ENCODE measurements at places on chromosomes 7 and 10.

- no peak for DNase-seq
Measured at GRCh38 chr7:105768898-105769507, 107.4 kb downstream of the ATXN7L1 start.

GRCh38 chr7:104341546-104341945 is 13.1 kb downstream of the LHFPL3 start:
- DNase-seq: no peak

GRCh38 chr7:150665896-150666295 is 19.6 kb upstream of the GIMAP2 start:
- DNase-seq: no peak

DNA sequence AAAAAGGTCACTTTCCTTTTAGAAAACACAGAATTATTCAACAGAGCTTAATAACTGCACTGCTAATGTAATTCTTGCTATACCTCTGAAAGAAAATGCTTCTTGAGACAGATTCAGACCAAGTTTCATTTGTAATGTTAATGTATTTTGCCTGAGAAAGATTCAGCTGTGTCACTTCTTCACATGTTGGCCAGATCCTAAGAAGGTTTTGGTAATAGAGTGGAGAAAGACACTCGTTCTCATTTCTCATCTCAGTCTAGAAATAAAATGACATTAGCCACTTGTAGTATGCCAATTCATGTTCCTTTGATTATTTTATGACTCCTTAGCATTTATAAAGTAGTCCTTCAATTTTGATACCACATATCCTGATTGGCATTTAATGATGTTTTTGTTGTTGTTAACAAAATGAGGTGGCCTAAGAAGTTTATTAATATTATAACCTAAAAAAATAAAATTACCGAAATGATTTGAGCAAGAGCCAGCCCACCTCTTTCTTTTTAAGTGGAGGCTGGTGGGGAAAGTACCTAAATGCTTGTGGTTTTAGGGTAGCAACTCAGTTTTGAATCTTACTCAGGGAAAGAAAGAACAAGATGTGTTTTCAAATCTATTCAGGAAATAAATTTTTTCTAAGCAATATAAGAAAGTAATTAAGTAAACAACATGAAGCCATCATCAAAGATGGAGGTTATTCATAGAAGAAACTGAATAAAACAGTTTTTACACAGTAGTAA is 16.4 kb upstream of the ELAPOR2 start:
- no peak for DNase-seq

Data from left hindlimb (tissue), 1 donor.